ENCODE measurements at places on chromosomes 2 and 18.

DNA sequence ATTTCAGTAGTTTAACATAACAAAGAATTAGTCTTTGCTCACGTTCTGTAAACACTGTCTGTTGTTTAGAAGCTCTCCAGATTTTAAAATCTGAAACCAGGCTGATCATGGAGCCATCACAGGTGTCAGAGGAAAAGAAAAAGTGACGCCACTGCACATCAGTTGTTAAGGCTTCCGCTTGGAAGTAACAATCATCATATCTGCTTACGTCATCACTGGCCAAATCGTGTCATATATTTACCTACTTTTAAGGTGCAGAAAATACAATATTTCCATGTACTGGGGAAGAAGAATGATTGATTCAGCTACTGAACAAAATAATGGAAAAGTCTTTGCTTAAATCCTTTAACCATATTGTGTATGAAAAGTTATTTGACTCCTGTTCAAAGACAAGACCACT, 382.6 kb upstream of the MC4R start:
- H3K27ac ChIP-seq: no peak overlapping the region

DNA sequence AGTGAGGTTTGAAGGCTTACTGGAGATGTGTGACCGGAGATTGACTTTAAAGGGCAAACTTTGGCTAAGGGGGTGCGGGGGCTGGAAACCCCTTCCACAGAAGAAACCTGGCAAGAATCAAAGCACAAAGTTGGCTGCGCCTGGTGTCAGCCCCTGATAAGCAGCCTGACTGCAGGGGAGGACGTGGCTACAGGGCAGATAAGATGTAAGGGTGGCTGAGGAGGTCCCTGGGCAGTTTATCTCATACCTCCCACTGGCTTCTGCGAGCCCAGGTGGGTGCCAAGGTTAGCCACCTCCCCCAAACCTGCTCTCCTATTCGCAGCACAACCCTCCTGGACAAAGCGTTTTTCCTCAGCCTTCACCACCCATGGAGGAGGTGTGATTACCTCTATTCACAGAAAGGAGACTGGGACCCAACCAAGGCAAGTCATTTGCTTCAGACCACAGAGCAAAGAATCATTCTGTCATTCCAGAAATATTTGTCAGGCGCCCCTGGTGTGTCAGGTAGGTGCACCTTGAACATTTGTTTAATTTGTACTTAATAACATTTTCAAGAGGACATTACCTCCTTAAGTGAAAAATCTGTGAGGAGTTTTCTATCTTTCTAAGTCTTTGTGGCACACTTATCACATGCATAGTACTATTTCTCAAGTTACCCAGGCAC, 73.1 kb upstream of the IL1R1 start:
- DNase-seq: no peak
- H3K27ac ChIP-seq: no peak overlapping the region
- peaks cover 6% of the 10 kb centered on the region for H3K27me3 ChIP-seq
- H3K4me1 ChIP-seq: peaks cover 4% of the 10 kb centered on the region
- peaks cover 11% of the 10 kb centered on the region for H3K36me3 ChIP-seq

GRCh38 chr2:106841886-106842645, 43.9 kb downstream of the ST6GAL2 start:
- H3K27ac ChIP-seq: no peak overlapping the region
- H3K4me3 ChIP-seq: no peak overlapping the region
- DNase-seq: no peak
- peaks cover 26% of the 10 kb centered on the region for H3K4me1 ChIP-seq

GRCh38 chr2:134623796-134624195, 95.0 kb downstream of the TMEM163 start:
- H3K4me1 ChIP-seq: no peaks in the 10 kb centered on the region
- peaks cover 1% of the 10 kb centered on the region for H3K27me3 ChIP-seq
- no peak overlapping the region for H3K27ac ChIP-seq
- peaks cover 9% of the 10 kb centered on the region for H3K36me3 ChIP-seq

- H3K4me1 ChIP-seq: peaks cover 3% of the 10 kb centered on the region
- H3K36me3 ChIP-seq: no peaks in the 10 kb centered on the region
- H3K4me3 ChIP-seq: peak overlapping the region; percentile 71
- H3K27ac ChIP-seq: no peak overlapping the region
- H3K27me3 ChIP-seq: peaks cover 23% of the 10 kb centered on the region
Measured at GRCh38 chr2:20666005-20666303, 990 bp upstream of the GDF7 start.

DNA sequence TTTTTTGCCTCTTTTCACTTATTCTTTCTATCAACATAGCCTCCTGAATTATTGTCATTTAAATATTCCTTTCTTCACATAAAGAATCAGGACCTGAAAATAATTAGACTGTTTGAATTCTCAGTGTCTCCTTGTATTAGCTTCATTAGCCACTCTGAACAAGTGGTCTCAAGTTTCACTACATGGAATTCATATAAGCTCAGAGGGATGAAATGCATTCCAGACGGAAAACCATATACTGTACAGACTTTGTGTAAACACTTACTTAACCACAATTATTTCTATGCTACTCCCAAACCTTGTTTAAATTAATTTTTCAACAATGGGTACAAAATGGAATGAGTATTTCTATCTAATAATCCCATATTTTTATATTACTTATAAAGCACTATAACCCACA, 53.4 kb downstream of the CHN1 start:
- H3K27ac ChIP-seq: no peak overlapping the region
- H3K4me3 ChIP-seq: peak overlapping the region; percentile 67
- no peak for DNase-seq
- H3K36me3 ChIP-seq: no peaks in the 10 kb centered on the region
- H3K27me3 ChIP-seq: no peaks in the 10 kb centered on the region

GRCh38 chr2:77397763-77398162, 124.4 kb downstream of the LRRTM4 start:
- H3K4me3 ChIP-seq: no peak overlapping the region
- DNase-seq: no peak
- H3K36me3 ChIP-seq: no peaks in the 10 kb centered on the region
- no peaks in the 10 kb centered on the region for H3K27me3 ChIP-seq

DNA sequence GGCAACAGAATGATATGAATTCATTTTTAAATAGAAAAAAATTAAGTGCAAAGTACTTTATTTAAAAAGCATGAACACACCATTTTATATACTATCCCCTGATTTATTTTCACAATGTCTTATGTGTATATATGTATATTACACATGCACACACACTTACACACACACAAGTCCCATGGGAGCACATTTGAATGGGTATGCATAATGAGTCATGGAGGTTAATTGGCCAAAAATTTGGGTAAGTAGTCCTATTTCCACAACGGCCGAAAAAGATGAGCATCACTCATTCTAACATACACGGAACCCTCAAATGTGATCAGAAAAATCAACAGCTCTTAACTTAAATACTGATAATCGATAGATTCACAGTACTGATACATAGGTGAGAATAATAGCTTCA, 97.4 kb upstream of the NABP1 start:
- H3K27me3 ChIP-seq: no peaks in the 10 kb centered on the region
- H3K4me3 ChIP-seq: no peak overlapping the region
- no peak for DNase-seq
- peaks cover 4% of the 10 kb centered on the region for H3K4me1 ChIP-seq
- no peaks in the 10 kb centered on the region for H3K36me3 ChIP-seq

- no peaks in the 10 kb centered on the region for H3K36me3 ChIP-seq
- H3K4me1 ChIP-seq: peaks cover 25% of the 10 kb centered on the region
- peaks cover 7% of the 10 kb centered on the region for H3K27me3 ChIP-seq
- no peak overlapping the region for H3K27ac ChIP-seq
- H3K4me3 ChIP-seq: no peak overlapping the region
Measured at GRCh38 chr2:97663626-97663961, 250 bp downstream of the ACTR1B start.
